CD4-positive, alpha-beta T cell treated with Interleukin-1 beta for 1 hour (primary cell): ENCODE measurements at places on chromosomes 6 and 20.

DNA sequence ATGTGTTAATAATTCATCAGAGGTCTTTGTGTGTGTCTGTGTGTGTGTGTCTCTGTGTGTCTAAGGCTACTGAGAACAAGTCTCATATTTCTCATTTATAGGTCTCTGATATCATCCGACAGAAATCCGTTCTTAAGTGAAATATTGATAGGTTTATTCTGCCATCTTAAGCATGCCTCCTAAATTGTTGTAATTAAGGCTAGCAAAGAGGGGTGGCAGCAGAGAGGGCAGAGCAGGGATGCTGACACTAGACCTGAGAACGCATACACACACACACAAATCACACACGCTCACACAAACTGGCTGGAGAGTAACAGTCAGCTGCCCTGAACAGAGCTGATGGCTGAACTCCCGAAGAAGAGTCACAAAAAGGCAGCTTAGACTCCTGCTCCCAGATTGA lies 84.9 kb upstream of the LRFN2 start:
- no peak for DNase-seq

DNA sequence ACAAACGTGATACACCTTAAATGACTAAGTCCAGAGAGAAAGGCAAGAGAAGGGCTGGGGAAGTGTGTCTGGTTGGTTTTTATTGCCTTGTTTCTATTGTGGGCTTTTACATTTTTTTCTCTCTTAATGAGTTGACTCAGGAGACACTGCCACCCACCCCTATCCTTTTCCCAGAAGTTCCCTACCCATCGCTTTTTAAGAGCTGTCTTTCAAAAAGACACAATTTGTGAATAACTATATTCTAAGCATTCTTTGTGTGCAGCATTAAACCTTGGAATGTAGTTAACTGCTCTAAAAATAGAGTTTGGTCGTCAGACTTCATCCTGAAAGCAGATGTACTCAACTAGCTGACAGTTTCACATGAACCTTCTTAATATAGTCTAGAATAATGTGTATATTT lies 174.9 kb downstream of the ISM1 start:
- DNase-seq, result no peak

GRCh38 chr20:46378412-46379009 lies 27.9 kb downstream of the ELMO2 start:
- no peak for DNase-seq

DNA sequence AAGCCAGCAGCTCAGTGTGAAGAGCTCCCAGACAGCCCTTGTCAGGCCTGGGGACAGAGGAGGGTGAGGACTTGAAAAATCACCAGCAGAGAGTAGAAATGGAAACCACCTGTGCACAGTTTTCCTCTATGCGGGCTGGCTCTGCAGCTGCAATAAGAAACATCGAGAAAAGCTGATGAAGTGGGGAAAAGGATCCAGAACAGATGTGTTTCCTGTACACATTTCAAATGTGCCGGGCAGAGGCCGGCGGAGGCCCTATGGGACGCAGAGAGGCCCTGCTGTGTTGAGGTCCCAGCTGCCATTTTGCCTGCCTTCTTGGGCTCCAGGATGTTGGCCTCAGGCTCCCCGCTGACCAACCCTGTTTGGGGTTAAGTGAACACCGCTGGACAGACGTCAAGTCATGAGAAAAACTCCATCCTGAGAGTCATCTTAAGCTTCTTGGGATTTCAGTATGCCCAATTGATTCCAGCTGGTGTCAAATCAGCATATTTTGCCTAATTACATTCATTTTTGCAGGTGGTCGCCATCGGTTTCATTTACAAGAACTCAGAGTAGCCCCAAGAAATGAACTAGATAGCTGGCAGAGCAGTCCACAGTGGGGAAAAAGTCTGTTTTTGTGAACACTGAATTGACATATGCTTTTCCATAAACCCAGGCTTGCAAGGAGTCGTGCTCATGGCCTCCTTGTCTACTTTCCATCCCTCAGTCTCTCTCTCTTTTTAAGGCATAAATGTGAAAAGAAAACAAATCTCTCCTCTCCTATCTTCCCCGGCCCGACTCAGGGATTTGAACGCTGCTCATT lies 150.4 kb upstream of the PHACTR3 start:
- no peak for DNase-seq

GRCh38 chr20:35111141-35111888 lies 18.7 kb upstream of the TRPC4AP start:
- no peak for DNase-seq

DNA sequence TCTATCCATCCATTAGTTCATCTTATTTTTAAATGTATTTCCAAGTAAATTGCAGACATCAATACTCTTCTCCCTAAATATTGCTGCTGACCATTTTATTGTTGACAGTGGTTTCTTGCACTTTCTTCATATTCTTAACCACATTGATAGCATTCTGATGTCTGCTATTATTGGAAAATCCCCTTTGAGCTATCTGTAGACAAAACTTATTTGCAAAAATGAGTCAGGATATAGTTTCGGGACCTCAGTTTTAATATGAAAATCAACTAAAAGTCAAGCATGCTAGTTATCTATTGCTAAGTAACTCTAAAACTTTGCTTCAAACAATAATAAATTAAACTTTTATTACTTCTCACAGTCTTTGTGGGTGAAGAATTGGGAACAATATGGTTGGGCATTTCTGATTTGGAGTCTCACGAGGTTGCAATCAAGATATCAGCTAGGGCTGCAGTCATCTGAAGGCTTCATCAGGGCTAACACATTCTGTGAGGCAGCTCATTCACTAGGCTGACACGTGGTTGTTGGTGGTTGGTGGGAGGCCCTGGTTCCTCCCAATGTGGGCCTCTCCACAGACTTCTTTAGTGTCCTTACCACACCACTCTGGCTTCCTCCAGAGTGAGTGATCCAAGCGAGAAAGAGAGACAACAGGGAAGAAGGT lies 32.7 kb downstream of the CD109 start:
- DNase-seq, result no peak

GRCh38 chr6:123715006-123715863 lies 78.5 kb upstream of the TRDN start:
- no peak for DNase-seq

- no peak for DNase-seq
Observed at GRCh38 chr6:136535017-136535765, 15.0 kb downstream of the MAP7 start.

- DNase-seq, result no peak
Observed at GRCh38 chr6:35136185-35136584, 5.0 kb downstream of the TCP11 start.

GRCh38 chr6:169555971-169556617 lies 145.7 kb downstream of the WDR27 start:
- no peak for DNase-seq

DNA sequence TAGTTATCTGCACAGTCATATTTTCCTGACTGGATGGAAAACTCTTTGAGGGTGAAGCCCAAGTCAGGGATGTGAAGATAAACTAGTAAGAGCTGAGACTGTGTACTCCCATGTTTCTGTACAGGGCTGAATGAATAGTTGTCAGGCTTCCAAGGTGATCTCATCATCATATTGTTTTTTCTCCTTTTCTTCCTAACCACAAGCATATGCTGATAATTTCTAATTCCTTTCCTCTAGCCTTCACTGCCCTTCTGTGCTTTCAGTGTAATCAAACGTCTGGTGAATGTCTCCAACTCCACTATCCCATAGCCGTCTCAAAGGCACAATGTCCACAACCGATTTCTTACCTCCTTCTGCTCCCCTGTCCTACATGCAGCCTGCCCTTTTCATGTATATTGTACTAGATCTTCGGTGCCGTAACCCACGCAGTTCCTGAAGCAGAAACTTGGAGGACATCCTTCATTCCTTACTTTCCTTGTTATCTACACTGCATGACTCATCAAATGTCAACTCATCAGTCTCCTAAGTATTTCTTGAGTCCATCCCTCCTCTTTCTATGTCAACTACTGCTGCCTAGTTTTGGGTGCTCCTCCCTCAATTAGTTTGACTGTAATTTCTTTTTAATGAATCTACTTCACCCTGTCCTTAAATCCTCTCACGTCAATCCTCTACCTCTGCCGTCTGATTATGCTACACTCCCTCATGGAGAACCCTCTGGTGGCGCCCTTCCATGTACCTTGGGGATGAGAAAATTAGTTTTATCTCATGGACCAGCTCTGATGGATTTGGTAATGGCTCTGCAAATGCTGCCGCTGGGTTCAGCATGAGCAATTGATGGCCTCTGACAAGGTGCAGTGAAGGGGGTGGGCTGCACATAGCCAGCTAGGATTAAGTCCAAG lies 21.9 kb downstream of the NCOA7 start:
- no peak for DNase-seq

DNA sequence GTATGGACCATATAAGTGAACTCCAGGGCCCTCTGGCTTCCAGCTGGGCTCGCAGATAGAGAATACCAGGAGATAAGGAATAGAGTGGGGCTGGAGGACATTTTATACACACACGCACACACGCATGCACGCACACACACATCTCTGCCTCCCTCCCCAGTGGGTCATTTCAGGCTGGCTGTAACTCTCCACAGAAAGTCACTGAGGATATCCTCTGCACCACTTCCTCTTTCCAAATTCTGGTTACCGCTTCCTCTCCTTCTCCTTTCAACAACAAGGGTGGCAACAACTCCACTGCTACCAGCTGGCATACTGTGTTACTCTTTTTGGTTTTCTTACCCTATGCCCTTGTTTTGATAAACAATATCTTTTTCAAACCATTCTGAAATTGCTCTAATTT lies 280.2 kb downstream of the COL12A1 start:
- DNase-seq, result no peak

- DNase-seq, result no peak
Observed at GRCh38 chr6:35062676-35063574, 78.2 kb downstream of the TCP11 start.

- DNase-seq, result no peak
Observed at GRCh38 chr6:42520786-42521607, 42.8 kb upstream of the UBR2 start.
